Thyroid gland (tissue), 4 donors: ENCODE measurements at places on chromosomes 16 and 17. TPM values are rescaled to one million over a fixed set of nuclear protein-coding genes. Genes with fewer than 3 reads are reported as not detected.
A peak's percentile ranks its signal among the peaks of the same experiment; 100 is the strongest.

DNA sequence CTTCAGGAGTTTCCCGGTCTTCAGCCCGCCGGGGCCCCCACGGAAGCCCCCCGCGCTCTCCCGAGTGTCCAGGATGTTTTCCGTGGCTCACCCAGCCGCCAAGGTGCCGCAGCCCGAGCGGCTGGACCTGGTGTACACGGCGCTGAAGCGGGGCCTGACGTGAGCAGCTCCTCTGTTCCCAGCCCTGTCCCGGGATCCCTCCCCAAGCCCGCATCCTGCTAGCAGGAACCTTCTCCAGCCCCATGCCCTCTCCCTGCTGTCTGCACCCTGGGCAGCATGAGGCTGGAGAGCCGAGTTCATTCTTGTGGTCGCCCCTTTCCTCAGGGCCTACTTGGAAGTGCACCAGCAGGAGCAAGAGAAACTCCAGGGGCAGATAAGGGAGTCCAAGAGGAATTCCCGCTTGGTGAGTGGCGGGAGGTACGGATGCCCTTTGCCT, 10.1 kb downstream of the RIPOR1 start:
- H3K27me3 ChIP-seq = no peaks in the 10 kb centered on the region
- H3K27ac ChIP-seq = no peak overlapping the region
- DNase-seq = no peak
- H3K4me1 ChIP-seq = peaks cover 27% of the 10 kb centered on the region
- H3K36me3 ChIP-seq = peaks cover 22% of the 10 kb centered on the region

KRT36 gene
- not detected for total RNA-seq

GRCh38 chr17:83002118-83002805, 77.1 kb upstream of the METRNL start:
- H3K4me1 ChIP-seq = no peaks in the 10 kb centered on the region
- no peak overlapping the region for H3K4me3 ChIP-seq
- no peaks in the 10 kb centered on the region for H3K27me3 ChIP-seq
- no peaks in the 10 kb centered on the region for H3K36me3 ChIP-seq
- H3K27ac ChIP-seq = no peak overlapping the region
- no peak for DNase-seq

DNA sequence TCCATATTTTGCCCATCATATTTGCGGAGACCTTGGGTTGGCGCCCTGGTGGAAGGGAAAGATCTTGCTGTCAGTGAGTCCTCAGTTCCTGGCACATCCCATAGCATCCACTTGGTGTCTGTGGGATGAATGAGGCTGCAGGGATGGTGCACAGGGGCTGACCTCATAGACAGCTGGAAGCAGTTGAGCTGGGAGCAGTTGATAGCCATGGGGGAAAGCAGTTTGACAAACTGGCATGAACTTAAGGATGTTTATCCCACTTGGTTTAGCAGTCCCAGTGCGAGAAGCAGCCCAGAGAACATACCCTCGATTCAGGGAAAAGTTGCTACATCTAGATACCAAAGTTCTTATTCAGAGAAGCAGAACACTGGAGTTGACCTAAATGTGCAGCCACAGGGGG, 80.7 kb downstream of the SNX29 start:
- H3K27me3 ChIP-seq = no peaks in the 10 kb centered on the region
- peak; percentile 25 for DNase-seq
- H3K4me3 ChIP-seq = no peak overlapping the region
- H3K27ac ChIP-seq = peak overlapping the region; percentile 79
- H3K4me1 ChIP-seq = peaks cover 54% of the 10 kb centered on the region

ACSM3 gene
- total RNA-seq = 1.7 TPM

DNA sequence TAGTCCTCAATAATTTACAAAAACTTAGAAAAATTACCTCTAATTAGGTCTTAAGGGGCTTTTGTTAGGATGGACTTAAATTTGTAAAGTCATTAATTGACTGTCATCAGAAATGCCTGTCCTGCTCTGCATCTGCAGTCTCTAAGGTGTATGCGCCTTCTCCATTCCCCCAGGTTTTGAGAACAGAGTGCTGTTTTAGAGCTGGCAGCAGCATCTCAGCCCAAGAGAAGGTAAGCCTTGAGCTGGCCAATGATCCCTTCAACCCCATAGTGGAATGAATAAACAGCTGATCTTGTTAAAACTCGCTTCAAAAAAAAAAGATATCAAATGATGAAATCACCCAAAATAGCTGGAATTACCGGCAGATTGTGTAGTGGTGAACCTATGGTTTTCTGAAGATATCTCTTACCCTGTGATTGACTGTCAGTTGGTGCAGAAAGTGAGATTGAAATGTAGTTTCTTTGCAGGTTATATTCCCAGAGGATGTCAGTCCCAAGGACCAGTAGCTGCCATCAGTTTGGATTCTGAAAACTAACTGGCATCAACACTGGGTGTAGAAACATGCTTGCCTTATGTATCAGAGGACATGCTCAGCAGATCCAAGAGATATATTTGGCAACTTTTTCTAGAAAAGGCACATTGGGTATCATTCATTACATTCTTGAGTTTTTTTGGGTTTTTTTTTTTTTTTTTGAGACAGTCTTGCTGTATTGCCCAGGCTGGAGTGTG, 25.7 kb downstream of the TRPV2 start:
- DNase-seq = no peak
- peaks cover 48% of the 10 kb centered on the region for H3K4me1 ChIP-seq
- no peak overlapping the region for H3K4me3 ChIP-seq
- peaks cover 17% of the 10 kb centered on the region for H3K36me3 ChIP-seq
- H3K27me3 ChIP-seq = no peaks in the 10 kb centered on the region
- H3K27ac ChIP-seq = no peak overlapping the region

DNA sequence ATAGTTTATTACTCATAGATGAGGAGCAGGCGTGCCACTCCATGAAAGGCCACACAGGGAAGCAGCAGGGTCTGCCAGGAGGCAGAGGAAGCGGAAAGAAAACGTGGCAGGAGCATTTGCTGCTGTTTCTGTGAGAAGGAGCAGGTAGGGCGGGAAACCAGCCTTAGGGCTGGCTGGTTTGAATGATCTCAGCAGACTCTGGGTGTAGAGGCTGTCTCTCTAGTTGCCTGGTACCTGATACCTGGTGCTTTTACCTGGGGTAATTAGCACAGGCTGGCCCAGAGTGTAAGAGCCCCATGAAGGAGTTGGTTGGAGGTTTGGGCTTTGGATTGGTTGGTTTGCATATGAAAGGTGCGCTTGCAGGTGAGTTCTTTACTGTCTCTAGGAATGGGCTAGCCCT, 205.0 kb upstream of the CACNG3 start:
- no peak for DNase-seq
- H3K27me3 ChIP-seq = no peaks in the 10 kb centered on the region
- no peaks in the 10 kb centered on the region for H3K4me1 ChIP-seq
- no peak overlapping the region for H3K27ac ChIP-seq
- H3K4me3 ChIP-seq = no peak overlapping the region

DNA sequence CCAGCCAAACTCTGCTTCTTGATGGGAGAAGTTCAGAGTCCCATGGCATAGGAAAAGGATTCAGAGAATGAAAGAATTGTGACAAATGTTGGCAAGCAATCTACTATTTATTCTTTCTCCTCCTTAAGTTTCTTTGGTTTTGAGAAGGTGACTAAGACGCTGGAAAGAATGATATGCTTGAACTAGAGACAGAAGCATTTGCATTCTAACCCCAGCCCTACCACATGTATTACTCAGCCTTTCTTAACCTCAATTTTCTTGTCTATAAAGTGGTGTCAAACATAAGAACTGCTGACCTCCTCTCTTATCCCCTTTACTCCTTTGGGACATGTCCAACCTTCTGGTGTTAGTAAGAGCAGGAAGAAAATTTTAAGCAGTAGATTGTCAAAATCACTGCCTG, 124.7 kb downstream of the HS3ST2 start:
- H3K4me3 ChIP-seq = no peak overlapping the region
- DNase-seq = no peak
- no peaks in the 10 kb centered on the region for H3K36me3 ChIP-seq
- no peak overlapping the region for H3K27ac ChIP-seq
- no peaks in the 10 kb centered on the region for H3K4me1 ChIP-seq

- no peak overlapping the region for H3K27ac ChIP-seq
- no peak overlapping the region for H3K4me3 ChIP-seq
- H3K4me1 ChIP-seq = no peaks in the 10 kb centered on the region
- H3K36me3 ChIP-seq = no peaks in the 10 kb centered on the region
- DNase-seq = no peak
- H3K27me3 ChIP-seq = no peaks in the 10 kb centered on the region
These were observed 421.0 kb downstream of the WWOX start for GRCh38 chr16:78520470-78520869.

DNA sequence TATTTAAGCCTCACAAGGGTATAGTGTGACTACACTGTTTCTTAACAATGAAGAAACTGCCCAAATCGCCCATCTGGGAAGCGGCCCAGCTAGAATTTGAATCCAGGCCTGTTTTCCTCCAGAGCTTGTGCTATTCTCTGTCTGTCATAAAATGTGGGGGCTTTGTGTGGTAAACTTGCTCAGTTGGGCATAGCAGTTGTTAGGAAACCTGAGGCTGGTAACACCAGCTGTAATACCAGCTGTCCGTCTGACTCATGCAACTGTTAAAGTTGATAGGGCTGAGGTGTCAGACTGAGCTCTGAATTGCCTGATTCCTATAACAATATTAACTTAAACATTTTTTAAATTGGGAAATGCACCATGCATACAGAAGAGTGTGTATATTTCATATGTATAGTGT, 9.3 kb downstream of the NOD2 start:
- H3K4me1 ChIP-seq = peaks cover 2% of the 10 kb centered on the region
- no peak overlapping the region for H3K4me3 ChIP-seq
- H3K27me3 ChIP-seq = no peaks in the 10 kb centered on the region
- no peaks in the 10 kb centered on the region for H3K36me3 ChIP-seq

DNA sequence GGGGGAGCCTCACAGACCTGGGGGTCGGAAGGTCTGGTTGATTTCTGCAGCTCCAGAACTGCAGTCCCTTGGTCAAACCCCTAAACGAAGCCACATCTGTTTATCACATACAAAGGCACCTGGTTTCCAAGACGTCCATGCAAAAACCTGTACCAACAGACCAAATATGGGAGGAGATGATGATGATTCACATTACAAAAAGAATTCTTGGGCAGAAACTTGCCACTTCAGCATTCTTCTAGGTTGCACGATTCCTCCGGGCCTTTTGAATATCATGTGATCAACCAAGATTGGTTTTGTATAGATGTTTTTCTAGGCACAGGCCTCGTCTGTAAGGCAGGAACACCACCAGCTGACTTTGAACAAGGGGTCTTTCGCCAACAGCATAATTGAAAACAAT, 466.3 kb downstream of the SOX9 start:
- no peak overlapping the region for H3K27ac ChIP-seq
- no peak for DNase-seq
- peaks cover 4% of the 10 kb centered on the region for H3K27me3 ChIP-seq
- H3K36me3 ChIP-seq = no peaks in the 10 kb centered on the region
- H3K4me1 ChIP-seq = peaks cover 8% of the 10 kb centered on the region

- no peaks in the 10 kb centered on the region for H3K27me3 ChIP-seq
- no peak overlapping the region for H3K27ac ChIP-seq
- no peaks in the 10 kb centered on the region for H3K36me3 ChIP-seq
These were observed 61.1 kb upstream of the CIBAR2 start for GRCh38 chr16:85173146-85173980.

SLC5A11 gene
- not detected for total RNA-seq

- H3K36me3 ChIP-seq = no peaks in the 10 kb centered on the region
- H3K4me1 ChIP-seq = peaks cover 27% of the 10 kb centered on the region
- H3K27ac ChIP-seq = no peak overlapping the region
- H3K4me3 ChIP-seq = no peak overlapping the region
- no peak for DNase-seq
- H3K27me3 ChIP-seq = no peaks in the 10 kb centered on the region
These were observed 93.3 kb downstream of the CMIP start for GRCh38 chr16:81537721-81538561.

GRCh38 chr17:78252111-78252634, 20.7 kb downstream of the TMEM235 start:
- no peak for DNase-seq
- H3K27ac ChIP-seq = no peak overlapping the region
- no peaks in the 10 kb centered on the region for H3K4me1 ChIP-seq
- H3K36me3 ChIP-seq = no peaks in the 10 kb centered on the region
- no peaks in the 10 kb centered on the region for H3K27me3 ChIP-seq

GRCh38 chr17:16924696-16925440, 47.0 kb downstream of the TNFRSF13B start:
- H3K27ac ChIP-seq = no peak overlapping the region
- no peak for DNase-seq
- no peaks in the 10 kb centered on the region for H3K27me3 ChIP-seq

KRT24 gene
- not detected for total RNA-seq

- H3K4me3 ChIP-seq = no peak overlapping the region
- H3K4me1 ChIP-seq = peaks cover 7% of the 10 kb centered on the region
- H3K27me3 ChIP-seq = no peaks in the 10 kb centered on the region
- no peak for DNase-seq
- H3K27ac ChIP-seq = no peak overlapping the region
These were observed 6.5 kb downstream of the SPNS2 start for GRCh38 chr17:4505187-4505586.

- H3K4me1 ChIP-seq = peaks cover 47% of the 10 kb centered on the region
- H3K4me3 ChIP-seq = no peak overlapping the region
- no peaks in the 10 kb centered on the region for H3K36me3 ChIP-seq
- H3K27me3 ChIP-seq = no peaks in the 10 kb centered on the region
- DNase-seq = no peak
These were observed 89.8 kb downstream of the KATNIP start for GRCh38 chr16:27639561-27640276.

DNA sequence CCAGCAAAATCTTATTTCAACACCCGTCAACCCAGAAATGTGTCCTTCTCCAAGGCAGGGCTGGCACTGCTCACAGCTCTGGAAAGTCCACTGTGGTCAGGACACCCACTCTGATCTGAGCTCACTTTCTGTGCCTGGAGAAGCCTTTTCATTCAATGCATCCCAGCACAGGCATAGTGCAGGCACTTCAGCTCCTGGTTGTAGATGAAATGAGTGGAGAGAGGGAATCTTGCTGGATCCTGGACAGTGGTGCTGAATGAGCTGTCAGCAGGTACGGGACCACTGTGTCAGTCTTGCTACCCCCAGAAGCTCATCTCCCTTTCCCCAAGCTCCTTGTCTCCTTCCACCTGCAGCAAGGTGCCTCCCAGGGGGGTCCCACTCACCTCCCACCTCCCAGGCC, 86.1 kb upstream of the SALL1 start:
- H3K36me3 ChIP-seq = no peaks in the 10 kb centered on the region
- H3K4me3 ChIP-seq = no peak overlapping the region
- no peaks in the 10 kb centered on the region for H3K27me3 ChIP-seq
- no peaks in the 10 kb centered on the region for H3K4me1 ChIP-seq
- H3K27ac ChIP-seq = no peak overlapping the region
- no peak for DNase-seq

PALB2 gene
- total RNA-seq = 17.2 TPM

GRCh38 chr17:40105861-40106759, 5.7 kb upstream of the NR1D1 start:
- peaks cover 93% of the 10 kb centered on the region for H3K4me1 ChIP-seq
- no peaks in the 10 kb centered on the region for H3K36me3 ChIP-seq
- peak overlapping the region; percentile 94 for H3K27ac ChIP-seq
- H3K27me3 ChIP-seq = no peaks in the 10 kb centered on the region
- DNase-seq = no peak

- no peaks in the 10 kb centered on the region for H3K27me3 ChIP-seq
- peaks cover 41% of the 10 kb centered on the region for H3K4me1 ChIP-seq
- no peaks in the 10 kb centered on the region for H3K36me3 ChIP-seq
- H3K27ac ChIP-seq = peak overlapping the region; percentile 60
- no peak overlapping the region for H3K4me3 ChIP-seq
These were observed 31.9 kb downstream of the UBE2O start for GRCh38 chr17:76421044-76421407.
